T-helper 1 cell (primary cell): ENCODE measurements at places on chromosomes 6 and 20.

DNA sequence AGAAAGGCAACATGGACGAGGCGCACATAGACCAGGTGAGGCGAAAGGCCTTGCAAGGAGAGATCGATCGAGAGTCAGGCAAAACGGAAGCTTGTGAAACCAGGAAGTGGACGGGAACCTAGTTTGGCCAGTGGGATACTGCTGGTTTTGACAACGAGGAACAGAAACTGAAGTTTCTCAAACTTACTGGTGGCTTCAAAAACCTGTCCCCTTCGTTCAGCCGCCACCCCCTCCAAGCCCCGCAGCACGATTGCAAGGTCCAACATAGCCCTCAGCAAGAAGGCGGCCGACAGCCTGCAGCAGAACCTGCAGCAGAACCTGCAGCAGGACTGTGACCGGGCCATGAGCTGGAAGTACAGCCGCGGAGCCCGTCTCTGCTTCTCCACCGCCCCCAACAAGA, 238.0 kb downstream of the KHDC1L start:
- DNase-seq, result no peak

- DNase-seq, result no peak
Observed at GRCh38 chr20:62303340-62304226, 786 bp downstream of the ADRM1 start.

GRCh38 chr20:14935285-14935684, 597.9 kb upstream of the FLRT3 start:
- DNase-seq, result no peak

DNA sequence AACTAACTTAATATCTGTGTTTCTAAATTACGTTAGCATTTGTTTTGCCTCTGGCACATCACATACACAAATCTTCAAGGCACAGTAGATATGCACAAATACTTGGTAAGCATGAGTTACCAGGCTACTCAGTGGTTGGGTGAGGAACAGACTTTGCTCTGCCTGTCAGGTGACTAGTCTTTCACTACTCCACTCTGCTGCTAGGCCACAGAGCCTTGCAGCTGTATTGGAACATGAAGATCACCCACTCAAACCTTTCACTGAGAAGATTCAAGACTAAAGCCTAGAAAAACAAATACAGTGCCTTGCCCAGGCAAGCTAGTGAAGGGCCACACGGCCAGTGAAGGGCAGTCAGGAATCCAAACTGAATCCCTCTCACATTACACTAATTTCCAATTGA, 47.0 kb downstream of the DTNBP1 start:
- DNase-seq, result no peak

GRCh38 chr20:17955302-17955701, 13.3 kb downstream of the SNX5 start:
- no peak for DNase-seq

DNA sequence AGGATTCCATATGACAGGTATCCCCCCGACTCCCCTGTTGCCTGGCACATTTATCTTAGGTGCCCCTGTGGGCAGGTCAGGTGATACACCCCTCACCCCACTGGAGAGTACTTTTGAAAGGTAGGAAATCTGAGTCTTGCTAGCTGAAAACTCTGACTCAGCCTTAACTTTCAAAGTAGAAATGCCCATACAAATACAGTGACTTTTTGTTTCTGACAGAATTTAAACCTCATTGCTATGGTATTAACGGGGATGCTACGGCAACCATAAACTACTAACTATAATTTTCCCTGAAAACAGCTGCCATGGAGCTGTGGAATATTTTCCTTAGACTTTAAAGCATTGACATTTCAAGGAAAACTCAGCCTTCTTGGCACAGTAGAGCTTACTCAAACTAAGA, 536.0 kb downstream of the RFPL4B start:
- no peak for DNase-seq
